H1 (cell line): ENCODE measurements at places on chromosomes 13 and 19.

- DNase-seq = no peak
These were observed 1192.2 kb downstream of the UQCRFS1 start for GRCh38 chr19:28020619-28021258.

DNA sequence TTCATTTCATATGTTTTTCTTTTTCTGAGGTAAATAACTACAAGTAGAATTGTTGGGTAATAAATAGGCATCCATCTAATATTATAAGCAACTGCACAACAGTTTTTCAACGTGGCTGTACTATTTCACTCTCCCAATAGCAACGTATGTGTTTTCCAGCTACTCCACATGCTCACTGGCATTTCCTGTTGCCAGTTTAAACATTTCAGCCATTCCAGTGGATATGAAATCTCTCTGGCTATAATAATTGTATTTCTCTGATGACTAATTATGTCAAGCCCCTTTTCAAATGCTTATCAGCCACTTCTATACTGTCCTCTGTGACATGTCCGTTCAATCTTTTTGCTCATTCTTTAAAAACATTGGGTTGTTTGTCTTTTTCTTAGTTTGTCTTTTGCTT lies 26.8 kb upstream of the ALOX5AP start:
- DNase-seq = no peak

DNA sequence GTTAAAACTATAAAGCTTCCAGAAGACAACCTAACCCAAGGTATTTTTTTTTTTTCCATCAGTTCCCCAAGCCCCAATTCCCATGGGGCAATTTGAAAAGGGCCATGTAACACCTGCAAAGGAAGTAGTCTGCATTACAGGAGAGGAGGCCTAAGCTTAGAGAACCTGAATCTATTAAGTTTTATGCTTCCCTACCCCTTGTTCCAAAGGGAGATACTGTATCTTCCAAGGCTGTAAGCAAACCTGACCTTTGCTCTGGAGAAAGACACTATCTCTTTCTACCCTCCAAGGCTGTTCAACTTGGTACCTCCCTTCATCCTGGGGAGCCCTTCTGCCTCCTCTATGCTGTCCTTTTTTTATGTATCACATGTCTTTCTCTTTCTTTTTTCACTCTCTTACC lies 15.0 kb downstream of the KATNAL1 start:
- DNase-seq = no peak

- DNase-seq = no peak
These were observed 71.3 kb downstream of the KLF12 start for GRCh38 chr13:74062933-74063332.

- no peak for DNase-seq
These were observed 342 bp downstream of the DDX49 start for GRCh38 chr19:18919900-18920214.

DNA sequence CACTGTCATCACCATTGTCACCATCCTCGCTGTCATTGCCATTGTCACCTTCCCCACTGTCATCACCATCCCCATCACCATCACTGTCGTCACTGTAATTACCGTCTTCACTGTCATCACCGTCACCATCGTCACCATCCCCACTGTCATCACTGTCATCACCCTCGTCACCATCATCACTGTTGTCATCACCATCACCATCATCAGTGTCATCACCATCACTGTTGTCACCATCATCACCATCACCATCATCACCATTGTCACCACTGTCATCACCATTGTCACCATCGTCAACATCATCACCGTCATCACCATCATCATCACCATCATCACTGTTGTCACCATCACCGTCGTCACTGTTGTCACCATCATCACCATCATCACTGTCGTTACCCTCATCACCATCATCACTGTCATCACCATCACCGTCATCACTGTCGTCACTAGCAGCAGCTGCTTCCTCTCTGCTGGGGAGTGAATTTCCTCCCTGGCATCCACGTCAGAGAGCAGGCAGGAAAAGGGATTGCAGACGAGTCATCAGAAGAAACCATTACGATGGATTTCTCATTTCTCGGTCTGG lies 27.3 kb downstream of the TMEM255B start:
- DNase-seq = no peak

DNA sequence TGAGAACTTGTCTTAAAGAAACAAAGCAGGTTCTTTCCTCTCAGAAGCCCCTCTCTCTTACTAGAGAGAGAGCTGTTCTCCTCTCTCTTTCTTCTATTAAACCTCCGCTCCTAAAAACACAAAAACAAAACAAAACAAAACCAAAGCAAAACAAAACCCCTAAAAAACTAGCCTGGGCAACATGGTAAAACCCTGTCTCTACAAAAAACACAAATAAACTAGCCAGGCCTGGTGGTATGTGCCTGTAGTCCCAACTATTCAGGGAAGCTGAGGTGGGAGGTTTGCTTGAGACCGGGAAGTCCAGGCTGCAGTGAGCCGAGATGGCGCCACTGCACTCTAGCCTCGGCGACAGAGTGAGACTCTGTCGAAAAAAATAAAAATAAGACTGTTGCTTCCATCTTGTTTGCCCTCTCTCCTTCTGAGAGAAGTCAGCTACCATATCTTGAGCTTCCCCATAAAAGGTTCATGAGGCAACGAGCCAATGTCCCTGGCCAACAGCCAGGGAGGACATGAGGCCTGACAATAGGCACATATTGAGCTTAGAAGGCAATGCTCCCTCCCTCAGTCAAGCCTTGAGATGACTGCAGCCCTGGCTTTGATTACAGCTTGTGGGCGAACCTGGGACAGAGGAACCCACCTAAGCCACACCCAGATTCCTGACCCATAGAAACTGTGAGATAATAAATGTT lies 17.5 kb upstream of the FLT3 start:
- DNase-seq = no peak

- no peak for DNase-seq
These were observed 128.6 kb downstream of the DLEU7 start for GRCh38 chr13:50714891-50715290.
